AG04450 (cell line): ENCODE measurements at places on chromosomes 7 and 10.

- no peak for DNase-seq
Observed at GRCh38 chr7:23349484-23350157, 50.5 kb downstream of the MALSU1 start.

DNA sequence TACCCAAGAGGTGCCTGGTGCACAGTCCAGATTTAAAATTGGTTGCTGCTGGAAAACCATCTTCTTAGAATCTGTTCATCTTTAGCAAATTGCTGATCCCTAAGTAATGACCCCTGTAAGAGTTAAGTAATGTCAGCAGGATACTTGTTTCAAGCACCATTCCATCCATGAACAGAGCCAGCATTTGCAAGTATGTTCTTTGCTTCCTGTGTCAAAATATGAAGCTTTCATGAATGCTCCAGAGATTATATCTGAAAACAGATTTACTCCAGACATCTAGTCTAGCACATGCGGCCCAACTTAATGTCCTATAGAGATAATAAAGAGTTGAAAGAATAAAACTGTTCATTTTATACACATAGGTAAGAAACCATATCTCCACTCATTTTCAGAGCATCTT is 98.7 kb upstream of the ZNF438 start:
- DNase-seq, result no peak

DNA sequence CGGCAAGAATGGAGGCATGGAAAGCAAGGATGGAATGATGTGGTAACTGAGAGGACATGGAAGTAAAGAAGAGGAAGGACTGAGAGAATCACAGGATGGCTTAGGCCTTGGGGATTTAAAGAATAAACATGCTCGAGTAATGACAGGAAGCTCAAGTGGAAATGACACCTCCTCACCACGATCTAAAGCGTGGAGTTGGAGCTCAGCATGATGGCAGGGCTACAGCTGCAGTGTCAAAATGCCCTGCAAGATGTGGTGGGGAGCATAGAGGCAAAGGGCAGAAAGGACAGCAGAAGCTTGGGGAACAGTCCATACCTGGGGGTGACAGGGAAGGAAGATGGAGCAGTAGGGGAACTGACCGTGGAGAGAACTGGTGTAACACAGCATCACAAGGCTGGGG is 229.5 kb upstream of the PLXNA4 start:
- no peak for DNase-seq

DNA sequence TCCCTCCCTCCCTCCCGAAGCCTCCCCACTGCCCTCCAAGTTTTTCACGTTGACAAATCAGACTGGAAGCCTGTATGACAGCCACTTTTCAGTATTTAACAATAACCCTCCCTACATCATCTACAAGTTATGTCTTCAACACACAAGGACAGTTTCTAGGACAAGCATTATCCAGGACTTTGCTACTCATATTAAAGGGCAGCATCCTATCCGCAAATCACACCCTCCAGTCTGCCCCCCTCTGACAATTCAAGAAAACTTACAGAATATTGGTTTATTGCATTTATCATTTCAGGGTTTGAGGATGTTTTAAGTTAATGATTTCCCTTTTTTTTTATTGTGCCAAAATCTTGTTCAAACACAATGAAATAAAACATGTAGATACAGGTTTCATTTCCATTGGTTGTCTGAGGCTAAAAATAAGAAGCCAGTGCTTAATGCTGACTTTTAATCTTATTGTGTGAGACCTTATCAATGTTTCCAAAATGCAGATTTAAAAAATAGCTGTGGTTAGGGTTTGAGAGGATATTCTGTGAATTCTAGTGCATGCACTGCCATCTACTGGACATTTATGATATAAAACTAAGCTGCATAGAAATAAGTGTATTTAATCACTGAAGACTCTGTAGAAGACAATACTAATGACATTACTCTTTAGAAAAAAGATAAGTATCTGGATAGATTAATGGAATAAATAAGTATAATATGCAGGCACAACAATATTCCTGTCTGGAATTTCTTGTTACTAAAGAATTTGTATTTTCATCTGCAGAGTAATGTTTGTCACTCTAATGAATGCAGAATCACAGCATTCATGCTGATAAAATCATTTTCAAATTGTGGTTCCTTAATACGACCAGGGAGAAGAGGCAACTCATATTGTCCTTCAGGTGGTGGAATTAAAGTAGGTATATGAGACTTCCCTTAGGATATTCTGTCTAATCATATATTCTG is 64.1 kb downstream of the CAV1 start:
- DNase-seq, result no peak

GRCh38 chr10:121592155-121592890 is 5.9 kb downstream of the FGFR2 start:
- DNase-seq, result no peak

- no peak for DNase-seq
Observed at GRCh38 chr7:4690953-4691856, 9.1 kb downstream of the FOXK1 start.

DNA sequence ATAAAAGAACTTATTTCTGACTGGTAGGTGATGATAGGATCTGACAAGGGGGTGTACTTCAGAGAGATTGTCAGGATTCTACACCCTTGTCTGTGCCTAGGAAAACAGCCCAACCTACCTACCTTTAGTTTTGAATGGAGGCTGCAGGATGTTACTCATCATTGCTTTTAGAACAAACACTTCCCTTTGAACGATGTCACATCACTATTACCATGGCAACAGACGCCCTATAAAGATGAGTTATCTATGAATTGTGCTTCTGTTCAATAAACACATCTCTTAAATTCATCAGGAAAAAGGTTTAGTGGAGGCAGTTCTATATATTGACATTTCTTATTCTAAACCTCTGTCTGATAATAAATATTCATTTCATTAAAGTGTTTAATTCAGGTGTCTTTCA is 362.4 kb downstream of the CNTNAP2 start:
- DNase-seq, result no peak

DNA sequence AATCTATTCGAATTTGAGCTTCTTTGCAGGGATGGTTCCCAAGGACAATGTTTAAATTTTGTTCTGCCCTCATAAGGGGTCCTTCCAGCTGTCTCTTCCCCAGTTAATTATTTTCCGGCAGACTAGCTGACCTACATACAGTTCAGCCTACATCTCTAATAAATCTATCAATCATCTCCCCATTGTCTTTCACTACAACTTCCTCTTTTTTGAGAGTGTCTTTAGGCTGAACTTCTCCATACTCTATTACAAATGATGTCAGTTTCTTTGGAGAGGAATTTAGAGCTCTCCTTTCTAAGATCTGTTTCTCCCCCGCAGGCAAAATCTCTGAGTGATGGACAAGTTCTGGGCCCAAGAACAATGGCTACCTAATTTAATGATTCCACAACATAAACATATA is 122.2 kb downstream of the PCLO start:
- DNase-seq, result no peak

DNA sequence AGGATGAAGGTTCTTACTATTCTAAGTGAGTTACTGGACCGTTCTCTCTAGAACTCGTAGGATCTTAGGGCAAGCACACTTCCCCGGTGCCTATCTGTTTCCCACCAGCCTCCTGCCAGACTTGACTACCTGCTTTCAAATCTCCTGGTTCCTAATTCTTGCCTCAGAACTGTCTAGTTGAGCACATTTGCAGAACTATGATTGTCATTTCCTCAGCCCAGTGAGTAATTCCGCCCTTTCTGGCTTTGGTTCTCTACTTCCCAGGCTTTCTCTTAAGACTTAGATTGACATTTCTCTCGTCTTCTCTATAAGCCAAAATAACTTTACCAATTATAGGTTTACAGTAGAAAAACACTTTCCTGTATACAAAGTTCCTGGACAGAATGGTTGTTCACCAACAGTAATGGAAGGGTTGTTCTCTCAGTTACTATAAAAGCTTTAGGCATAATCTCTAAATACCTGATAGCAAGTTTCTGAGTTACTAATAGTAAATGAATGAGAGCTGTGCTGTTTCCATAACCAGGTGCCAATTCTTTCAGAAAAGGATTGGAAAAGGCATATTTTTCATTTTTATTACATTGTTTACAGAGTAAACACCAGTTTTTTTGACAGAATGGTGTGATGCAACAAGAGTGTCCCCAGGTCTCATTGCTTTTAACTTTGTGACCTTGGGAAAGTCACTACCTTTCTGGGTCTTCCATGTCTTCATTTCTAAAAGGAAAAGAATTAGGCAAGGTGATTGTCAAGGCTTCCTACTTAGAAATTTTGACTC is 41.1 kb downstream of the PLEKHA8 start:
- DNase-seq, result no peak

- no peak for DNase-seq
Observed at GRCh38 chr7:20828947-20829346, 42.3 kb upstream of the SP8 start.

GRCh38 chr10:103149991-103150622 is 43.0 kb downstream of the NT5C2 start:
- DNase-seq, result no peak

DNA sequence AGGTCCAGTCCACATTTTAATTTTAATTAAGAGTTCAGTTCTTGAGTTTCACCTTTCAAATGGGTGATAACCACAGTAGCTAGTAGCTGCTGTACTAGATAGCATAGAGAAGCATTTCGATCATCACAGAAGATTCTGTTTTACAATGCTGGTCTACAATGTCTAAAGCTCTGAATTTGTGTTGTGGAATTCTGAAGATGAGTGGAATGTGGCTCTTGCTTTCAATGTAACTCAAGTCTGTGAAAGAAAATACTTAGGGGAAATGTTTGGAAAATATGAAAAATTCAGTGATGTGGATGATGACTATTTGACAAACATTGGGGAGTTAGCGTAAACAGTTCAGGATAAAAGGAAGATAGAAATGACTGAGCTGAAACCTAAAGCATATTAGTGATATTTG is 139.4 kb downstream of the GNAT3 start:
- DNase-seq, result peak; percentile 47

DNA sequence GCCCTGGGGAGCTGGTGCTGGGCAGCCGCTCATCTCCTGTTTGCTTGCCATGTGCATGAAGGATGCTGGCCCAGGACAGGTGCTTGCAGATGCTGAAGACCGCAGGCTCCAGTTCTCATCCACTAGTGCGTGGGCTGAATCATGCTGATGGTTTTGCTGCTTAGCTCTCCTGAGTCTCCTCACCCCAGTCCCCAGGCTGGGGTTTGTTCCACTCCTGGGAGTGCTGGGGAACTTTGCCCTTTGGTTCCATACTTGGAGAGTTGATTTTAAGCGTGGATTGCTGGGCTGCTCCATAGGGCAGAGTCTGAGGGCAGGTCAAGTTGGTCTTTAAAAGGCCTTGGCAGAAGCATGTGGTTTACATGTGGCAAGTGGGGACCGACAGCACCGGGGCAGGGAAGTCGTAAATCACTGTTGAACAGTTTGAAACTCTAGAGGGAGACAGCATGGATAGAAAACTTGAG is 9.1 kb downstream of the DYNC2I1 start:
- DNase-seq, result no peak

GRCh38 chr10:71712572-71713134 is 6.9 kb downstream of the C10orf105 start:
- no peak for DNase-seq

DNA sequence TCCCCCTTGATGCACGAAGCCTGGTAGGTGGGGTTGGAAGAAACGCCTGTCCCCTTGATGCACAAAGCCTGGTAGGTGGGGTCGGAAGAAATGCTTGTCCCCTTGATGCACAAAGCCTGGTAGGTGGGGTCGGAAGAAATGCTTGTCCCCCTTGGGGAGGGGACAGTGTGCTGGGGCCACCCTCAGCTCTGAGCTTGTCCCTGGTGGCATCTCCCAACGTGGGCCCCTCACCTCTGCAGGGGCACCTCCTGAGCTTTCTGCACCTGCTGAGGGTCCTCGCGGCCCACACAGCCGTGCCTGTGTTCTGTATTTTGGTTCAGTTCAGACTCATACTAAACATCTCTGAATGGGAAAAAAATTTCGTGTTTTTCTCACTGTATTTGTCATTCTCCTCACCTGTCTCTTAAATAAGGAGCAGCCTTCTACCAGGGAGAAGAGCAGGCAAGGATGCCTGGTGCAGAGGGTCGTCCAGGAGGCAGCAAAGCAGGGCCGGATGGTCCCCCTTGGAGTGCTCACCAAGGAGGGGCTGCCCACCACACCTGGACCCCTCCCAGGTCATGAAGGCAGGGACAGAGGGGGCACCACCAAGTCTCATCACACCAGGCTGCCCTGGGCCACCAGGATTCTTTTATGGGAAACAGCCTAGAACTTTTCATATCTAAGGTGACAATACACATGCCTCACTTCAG is 24.7 kb downstream of the VIPR2 start:
- no peak for DNase-seq

DNA sequence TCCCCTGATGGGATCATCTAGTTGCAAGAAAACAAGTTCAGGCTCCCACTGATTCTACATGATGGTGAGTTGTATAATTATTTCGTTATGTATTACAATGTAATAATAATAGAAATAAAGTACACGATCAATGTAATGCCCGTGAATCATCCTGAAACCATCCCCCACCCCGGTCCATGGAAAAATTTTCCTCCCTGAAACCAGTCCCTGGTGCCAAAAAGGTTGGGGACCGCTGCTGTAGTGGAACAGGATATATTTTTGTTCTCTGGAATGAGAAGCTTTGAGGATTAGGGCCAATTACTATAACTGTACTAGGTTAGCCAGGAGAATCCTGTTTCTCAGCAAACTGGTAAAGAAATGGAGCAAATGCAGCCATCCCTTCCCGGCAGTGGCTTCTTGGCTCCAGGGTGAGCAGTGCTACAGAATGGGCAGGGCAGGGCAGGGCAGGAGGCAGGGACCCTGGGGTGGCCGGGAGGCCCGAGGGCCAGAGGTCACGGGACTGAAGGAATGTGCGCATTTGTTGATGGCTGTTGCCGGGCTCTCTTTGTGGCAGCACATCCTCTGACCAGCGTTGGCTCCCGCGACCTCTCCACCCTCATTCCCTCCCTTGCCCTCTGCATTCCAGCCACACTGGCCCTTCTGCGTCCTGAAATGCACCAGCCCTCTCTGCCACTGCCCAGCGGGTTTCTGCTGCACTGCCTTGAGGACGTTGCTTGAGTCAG is 162.3 kb upstream of the NPS start:
- no peak for DNase-seq

DNA sequence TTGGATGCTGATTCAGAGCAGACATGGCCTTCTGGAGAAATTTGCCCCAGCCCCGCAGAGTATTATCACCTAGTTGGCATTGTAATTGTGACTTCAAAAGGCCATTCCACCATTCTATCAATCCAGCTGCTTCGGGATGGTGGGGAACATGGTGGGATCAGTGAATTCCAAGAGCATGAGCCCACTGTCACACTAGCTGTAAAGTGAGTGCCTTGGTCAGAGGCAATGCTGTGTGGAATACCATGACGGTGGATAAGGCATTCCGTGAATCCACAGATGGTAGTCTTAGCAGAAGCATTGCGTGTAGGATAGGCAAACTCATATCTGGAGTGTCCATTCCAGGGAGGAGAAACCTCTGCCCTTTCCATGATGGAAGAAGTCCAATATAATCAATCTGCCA is 13.3 kb upstream of the TMEM248 start:
- DNase-seq, result no peak

GRCh38 chr10:127874671-127875448 is 17.9 kb downstream of the CLRN3 start:
- DNase-seq, result no peak

GRCh38 chr10:78899098-78899754 is 169.5 kb upstream of the ZMIZ1 start:
- no peak for DNase-seq

- DNase-seq, result no peak
Observed at GRCh38 chr7:132915647-132916046, 166.2 kb downstream of the CHCHD3 start.

- DNase-seq, result no peak
Observed at GRCh38 chr10:70317272-70317942, 33.6 kb upstream of the NPFFR1 start.

GRCh38 chr7:101864039-101864438 is 46.6 kb downstream of the CUX1 start:
- DNase-seq, result no peak

- peak; percentile 13 for DNase-seq
Observed at GRCh38 chr7:134024739-134025138, 102.4 kb upstream of the LRGUK start.

- no peak for DNase-seq
Observed at GRCh38 chr10:13939391-13939790, 352.6 kb downstream of the PRPF18 start.
